ENCODE measurements at places on chromosomes 5 and 9.

DNA sequence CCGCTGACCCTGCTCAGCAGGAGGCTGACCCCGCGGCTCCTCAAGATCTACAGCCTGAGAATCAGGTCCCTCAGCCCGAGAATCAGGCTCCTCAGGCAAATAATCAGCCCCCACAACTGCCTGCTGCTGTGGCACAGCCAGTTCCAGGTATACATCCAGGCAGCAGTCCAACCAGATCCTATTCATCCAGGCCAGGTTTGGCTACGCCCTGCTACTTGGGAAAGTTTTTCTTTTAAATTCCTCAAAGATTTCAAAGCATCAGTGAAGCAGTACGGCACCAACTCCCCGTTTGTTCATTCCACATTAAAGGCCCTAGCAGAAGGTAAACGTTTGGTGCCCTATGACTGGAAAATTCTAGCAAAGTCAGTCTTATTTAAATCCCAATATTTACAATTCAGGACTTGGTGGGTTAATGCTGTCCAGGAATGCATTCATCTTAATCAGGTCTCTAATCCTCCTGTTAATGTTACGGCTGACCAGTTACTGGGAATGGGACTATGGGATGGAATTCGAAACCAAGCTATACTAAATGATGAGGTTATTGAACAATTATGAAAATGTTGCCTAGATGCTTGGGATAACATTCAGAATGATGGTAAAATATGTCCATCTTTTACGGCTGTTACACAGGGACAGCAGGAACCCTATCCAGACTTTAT is 102.3 kb downstream of the SYK start:
- no peak for DNase-seq

DNA sequence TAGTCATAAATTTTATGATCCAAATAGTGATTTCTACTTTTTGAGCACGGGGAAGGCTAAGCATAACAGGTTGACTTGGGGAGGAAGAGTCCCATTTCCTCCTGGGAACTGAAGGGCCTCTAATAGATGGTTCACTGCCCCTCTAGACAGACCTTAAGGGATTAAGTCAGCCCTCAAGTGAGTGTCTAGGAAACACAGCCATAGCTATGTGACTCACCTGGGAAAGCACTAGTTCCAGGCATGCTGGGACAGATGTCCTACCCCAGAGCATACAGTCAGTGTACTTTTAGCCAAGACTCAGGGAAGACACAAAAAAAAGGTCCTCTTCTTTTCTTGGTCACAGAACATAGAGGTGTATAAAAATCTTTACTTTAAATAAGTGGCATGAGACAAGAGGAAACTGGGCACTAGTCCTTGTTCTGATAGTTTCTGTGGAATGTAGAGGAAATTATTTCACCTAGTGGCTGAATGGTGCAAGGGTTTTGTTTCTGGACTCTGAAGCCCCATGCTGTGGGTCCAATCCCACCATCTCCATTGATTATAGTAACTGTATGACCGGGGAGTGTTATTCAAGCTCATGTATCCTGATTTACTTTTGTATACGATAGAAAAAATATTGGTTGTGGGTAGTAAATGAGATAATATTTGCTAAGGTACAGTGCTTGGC is 86.0 kb downstream of the NREP start:
- no peak for DNase-seq

DNA sequence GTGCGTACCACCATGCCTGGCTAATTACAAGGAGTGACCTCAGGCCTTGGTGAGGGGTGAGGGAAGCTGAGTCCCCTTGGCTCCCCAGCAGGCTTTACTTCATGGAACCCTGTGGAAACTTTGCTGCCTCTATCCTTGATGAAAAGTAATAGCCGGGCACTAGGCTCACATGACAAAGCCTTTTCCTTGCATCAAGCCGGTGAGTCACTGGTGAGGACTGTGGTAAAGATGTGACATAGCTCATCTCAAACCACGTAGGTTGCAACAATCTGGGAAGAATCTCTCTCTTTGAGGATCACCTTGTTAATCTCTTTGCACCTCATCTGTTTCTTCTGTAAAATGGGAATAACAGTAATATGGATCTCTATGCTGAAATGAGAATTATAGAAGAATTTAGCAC is 116.3 kb upstream of the SLC25A48 start:
- DNase-seq: no peak

GRCh38 chr9:37446401-37446800 is 18.8 kb downstream of the ZBTB5 start:
- no peak for DNase-seq

DNA sequence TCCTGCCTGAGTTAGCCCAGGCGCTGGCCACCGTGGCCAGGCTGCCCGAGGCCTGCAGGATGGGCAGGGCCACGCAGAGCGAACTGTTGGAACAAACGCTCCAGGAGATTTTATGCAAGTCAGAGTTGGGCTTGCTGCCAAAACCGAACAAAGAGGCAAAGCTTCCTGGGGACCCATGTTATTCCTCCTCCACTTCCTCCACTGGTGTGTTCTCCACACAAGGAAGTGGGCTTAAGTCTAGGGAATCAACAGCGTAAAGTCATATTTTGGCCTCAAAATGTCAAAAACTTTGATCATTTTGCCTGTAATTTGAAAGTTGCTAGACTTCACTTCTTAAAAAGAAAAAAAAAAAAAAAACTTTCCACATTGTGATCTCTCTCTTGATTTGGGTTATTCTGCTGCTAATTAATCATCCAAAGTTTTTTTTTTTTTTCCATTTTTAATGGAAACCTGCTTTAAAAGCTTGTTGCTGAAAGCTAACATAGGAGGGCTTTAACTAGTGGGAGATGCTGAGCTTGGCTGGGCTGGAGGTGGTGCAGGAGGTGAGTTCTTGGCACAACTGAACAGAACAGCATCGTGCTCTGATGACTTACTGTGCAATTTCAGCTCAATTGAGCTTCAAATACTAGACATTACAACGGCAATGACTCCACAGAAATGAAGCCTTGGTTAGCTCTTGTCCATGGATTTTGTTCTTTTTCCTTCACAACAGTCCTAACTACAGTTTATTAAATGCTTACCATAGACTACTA is 73.0 kb downstream of the PTPDC1 start:
- DNase-seq: no peak

- no peak for DNase-seq
Measured at GRCh38 chr5:79743846-79744605, 54.4 kb downstream of the CMYA5 start.

GRCh38 chr5:176660530-176660859 is 13.2 kb downstream of the TSPAN17 start:
- no peak for DNase-seq

GRCh38 chr9:91033797-91034196 is 232.2 kb downstream of the SYK start:
- peak; percentile 61 for DNase-seq

- DNase-seq: no peak
Measured at GRCh38 chr5:76546497-76547102, 76.6 kb downstream of the F2RL2 start.

- DNase-seq: no peak
Measured at GRCh38 chr9:75451505-75451904, 363.2 kb downstream of the OSTF1 start.

DNA sequence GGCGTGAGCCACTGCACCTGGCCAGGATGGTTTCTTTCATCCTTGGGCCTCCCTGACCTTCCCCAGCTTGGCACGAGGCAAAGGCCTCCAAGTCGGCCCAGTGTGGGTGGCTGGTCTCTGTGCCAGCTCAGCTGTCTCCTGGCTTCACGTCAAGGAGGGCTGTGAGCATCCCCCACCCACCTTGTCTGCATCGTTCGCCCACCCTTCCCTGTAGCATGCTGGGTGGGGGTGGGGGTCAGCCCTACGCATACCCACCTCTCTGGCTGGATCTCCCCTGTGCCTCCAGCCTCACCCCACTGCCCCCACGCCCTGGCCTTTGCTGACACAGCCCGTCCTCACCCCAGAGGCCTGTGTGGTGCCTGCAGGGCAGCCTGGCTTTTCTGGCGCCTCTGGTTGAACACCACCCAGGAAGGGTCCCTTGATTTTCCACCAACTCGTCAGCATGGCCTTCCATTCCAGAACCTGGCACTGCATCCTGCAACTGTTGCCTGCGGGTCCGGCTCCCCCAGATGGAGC is 8.8 kb upstream of the WDR5 start:
- DNase-seq: no peak

DNA sequence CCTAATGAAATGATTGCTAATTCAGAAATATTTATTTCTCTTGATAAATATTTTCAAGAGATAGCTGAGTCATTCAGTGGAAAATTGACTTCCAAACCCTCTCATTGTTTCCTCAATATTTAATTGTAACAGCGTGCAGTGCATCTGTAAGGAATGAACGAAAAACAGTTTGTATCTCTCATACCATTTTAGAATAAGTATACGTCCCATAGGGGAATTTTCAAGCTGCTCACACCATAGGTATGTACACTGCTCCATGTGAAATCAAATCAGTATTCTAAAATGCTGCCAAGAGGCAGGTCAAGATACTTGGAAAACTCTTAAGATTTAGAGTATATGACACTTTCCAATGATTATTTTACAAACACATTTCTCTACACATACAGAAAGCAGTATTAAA is 202.2 kb downstream of the ARL15 start:
- DNase-seq: no peak

DNA sequence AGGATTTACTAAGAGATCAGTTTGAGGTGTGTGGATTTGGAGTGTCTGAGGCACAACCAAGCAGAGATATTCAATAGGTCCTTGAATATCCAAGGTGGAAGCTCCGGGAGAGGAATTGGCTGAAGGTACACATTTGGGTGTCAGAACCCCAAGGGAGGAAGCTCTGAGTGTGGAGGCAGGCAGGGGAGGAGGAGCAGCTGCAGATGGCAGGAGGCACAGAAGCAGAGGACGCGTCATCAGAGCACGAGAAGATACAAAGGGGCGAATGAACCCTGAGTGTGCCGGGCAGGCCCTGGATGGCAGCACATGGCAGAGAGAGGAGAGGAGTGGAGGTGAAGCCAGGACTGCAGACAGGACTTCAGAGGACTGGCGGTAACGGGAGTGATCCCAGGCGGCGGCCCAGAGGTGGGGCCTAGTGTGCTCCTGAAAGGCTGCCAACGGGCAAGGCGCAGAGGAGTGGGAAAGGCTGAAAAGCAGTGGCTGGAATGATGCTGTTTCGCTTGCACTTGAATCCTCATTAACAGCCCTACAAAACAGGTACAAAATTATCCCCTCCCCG is 179.8 kb downstream of the FANCC start:
- DNase-seq: no peak

DNA sequence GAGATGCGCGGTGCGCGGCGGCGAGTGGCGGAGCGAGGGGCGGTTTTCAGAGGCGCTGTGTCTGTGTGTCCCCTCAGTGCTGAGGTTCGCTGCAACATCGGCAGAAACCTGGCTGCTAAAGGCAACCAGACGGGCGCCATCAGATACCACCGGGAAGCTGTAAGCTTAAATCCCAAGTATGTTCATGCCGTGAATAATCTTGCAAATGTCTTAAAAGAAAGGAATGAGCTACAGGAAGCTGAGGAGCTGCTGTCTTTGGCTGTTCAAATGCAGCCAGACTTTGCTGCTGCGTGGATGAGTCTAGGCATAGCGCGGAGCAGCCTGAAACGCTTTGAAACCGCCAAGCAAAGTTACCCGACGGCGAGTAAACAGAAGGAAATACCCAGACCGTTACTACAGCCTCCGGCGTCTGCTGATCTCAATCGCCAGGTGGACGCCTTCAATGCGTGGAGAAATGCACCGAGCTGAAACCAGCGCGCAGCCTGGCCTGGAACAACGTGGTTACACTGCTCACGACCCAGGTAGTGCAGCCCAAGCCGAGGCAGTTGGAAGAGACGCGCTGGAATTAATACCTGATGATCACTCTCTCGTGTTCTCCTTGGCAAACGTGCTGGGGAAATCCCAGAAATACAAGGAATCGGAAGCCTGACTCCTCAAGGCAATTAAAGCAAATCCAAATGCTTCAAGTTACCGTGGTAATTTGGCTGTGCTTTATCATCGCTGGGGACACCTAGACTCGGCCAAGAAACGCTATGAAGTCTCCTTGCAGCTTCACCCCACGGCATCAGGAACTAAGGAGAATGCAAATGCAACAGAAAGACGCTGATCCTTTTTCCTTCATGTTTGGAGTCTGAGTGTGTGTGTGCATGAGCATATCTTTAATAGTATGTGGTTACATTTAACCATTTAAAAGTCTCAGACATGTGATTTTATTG is 15.9 kb downstream of the OR2V1 start:
- no peak for DNase-seq

- no peak for DNase-seq
Measured at GRCh38 chr5:157492886-157493285, 32.9 kb downstream of the NIPAL4 start.

Data from activated T-helper 2 cell treated with anti-CD3 and anti-CD28 coated beads, Interferon-gamma antibody, Interleukin-2, Interleukin-4, amounts not matched to agents 10 μg/mL and 5 μg/mL and 100 μg/mL, durations not matched to agents 14 hours and 24 hours and 36 hours (primary cell).